ENCODE measurements at places on chromosomes 3 and 15.

- DNase-seq, result no peak
Measured at GRCh38 chr15:64452988-64453688, 7.2 kb upstream of the ZNF609 start.

DNA sequence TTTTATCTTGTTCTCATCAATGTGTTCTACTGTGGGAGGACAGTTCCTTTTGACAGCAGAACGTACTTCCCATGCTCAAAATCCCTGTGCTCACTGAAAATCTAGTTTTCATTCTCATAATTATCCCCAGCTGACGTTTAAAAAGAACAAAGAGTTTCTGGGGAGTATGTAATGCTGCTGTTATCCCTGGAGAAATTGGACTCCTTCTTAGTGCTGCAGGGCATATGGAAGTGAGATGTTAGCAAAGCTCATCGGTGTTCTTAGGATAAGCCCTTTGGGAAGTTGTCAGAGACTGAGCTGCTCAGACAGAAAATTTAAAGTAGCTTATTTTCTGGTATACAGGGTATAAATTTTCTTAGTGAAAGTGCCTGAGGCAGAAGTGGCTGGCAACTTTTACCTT, 66.5 kb downstream of the CDAN1 start:
- no peak for DNase-seq

GRCh38 chr3:150543531-150543930, 2.8 kb downstream of the SERP1 start:
- no peak for DNase-seq

- peak; percentile 62 for DNase-seq
Measured at GRCh38 chr15:101121511-101122090, 130.2 kb downstream of the CHSY1 start.

GRCh38 chr3:136069933-136070332, 104.4 kb downstream of the PPP2R3A start:
- DNase-seq, result no peak
